ENCODE measurements at places on chromosomes 5 and 9.

DNA sequence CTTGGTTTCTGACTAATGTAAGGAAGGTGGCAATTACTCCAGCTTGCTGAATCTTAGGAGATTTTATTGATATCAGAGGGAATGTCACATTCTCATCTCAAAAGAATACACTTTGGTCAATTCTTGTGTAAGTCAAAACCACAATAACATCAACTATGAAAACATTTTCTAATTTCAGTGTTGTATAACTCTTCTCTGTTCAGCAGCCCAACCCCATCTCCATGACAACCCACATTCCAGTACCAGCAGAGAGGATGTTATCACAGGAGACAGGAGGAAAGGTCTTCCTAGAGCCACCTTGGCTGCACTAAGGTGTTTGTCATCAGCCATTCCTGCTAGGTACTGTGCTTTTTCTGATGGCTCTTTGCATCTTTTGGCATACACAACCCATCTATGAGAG lies 529.1 kb upstream of the BRINP1 start:
- no peak for DNase-seq

GRCh38 chr5:56763182-56763581 lies 52.2 kb upstream of the MAP3K1 start:
- DNase-seq: no peak

DNA sequence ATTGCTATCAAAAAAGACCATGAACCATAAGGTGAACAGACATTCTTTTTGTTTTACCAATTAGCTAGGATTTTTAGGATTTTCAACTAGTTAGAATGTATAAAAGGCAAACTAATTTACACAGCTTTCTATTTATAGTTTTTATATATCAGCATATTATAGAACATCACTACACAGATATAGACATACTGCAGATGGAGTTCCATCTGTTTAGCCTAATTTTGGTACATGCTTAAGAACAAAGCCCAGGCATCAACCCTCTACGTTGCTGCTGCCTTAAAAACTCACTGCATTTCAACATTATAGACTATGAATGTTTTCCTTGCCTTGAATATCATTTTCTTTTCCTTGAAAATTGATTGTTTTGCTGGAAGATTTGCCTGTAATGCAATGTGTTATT lies 2227.5 kb upstream of the C9orf72 start:
- no peak for DNase-seq

DNA sequence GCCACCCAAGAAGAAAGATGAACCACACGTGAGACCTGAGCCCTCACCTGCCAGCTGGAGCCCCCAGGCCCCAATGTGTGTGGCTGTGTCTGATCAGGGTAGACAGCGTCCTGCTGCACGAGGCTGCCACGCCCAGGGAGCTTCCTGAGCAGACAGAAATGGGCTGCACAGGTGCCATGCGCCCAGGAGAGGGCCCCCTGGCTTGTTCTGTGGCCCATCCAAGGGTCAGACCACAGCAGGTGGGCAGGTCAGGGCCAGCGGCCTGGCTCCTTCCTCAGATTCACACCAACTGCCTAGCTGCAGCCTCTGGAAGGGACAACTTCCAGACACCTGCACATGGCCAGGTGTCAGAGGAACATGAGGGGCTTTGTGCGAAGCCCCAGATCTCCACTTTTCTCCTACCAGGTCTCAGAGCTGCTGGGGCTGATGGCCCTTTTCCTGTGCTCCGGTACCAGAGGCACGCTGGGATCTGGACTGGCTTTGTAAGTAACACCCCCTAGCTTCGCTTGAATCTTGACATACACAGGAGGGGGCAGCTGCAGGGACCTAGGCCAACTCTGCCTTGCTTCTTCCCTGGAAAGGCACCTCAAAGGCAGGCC lies 10.8 kb downstream of the SARDH start:
- DNase-seq: no peak

DNA sequence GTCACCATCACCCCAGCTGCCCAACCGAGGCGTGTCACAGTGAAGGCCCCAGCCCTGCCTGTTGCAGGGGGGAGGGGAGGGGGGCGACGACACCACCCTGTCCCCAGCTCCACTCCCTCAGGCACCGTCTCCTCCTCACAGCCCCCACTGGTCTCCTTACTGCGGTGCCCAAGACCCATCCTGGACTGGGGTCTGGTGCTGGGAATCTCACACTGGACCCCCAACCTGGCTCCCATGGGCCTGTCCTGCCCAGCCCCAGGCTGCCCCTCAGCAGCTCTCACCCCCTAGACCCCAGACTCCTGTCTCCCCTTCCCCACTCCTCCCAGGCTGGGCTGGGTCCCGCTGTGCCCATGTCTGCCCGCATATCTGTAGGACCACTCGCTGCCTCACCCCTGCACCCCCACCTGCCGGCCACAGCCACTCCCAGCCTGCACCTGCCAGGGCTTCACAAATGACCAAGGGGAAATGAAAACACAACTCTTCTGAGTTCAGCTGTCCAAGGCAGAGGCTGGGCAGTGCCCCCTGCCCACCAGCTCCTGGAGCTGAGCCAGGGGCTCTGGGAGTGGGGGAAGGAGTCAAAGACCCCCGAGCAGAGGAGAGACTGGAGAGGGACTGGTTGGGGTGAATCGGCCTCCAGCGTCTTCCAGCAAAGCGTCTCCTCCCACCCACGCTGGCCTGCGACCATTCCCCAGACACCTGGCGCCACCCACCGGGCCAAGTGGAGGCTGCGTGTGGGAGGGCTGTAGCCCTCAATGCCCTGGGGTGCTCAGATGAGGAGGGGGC lies 32.6 kb upstream of the EGFL7 start:
- DNase-seq: no peak

DNA sequence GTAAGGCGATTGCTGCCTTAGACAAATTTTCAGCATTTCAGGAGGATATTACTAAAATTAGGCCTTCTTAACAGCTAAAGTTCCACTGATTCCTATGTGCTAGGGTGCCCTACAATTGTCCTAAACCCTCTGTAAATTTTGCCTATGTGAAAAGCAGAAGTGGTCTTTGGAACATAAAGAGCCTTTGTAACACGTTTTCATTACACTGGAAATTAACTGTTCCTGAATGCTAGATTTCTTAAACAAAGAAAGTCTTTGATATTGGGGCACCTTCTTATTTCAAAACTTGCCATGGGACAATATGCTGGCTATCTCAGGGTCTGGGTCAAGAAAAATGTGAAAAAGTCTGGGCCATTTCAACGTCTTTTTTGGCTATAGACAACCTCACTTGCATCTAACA lies 60.4 kb upstream of the MOCS2 start:
- DNase-seq: no peak

GRCh38 chr5:160419458-160420330 lies 813 bp upstream of the SLU7 start:
- DNase-seq: no peak

DNA sequence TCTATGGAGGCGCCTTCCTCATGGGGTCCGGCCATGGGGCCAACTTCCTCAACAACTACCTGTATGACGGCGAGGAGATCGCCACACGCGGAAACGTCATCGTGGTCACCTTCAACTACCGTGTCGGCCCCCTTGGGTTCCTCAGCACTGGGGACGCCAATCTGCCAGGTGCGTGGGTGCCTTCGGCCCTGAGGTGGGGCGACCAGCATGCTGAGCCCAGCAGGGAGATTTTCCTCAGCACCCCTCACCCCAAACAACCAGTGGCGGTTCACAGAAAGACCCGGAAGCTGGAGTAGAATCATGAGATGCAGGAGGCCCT lies 3.2 kb downstream of the CEL start:
- no peak for DNase-seq

GRCh38 chr5:50887889-50888633 lies 221.6 kb downstream of the PARP8 start:
- no peak for DNase-seq

- DNase-seq: no peak
These were observed 32.7 kb downstream of the PKD2L2 start for GRCh38 chr5:137921931-137922330.

DNA sequence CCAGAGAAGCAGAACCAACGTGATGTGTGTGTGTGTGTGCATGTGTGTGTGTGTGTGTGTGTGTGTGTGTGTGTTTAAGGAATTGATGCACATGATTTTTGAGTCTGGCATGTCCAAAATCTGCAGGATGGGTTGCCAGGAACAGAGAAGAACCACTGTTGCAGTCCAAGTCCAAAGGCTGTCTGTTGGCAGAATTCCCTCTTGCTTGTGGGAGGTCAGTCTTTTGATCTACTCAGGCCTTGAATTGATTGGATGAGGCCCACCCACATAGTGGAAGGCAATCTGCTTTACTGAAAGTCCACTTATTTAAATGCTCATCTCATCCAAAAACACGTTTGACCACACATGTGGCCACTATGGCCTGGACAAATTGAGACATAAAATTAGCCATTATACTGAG lies 11.4 kb upstream of the TSC1 start:
- DNase-seq: no peak

- no peak for DNase-seq
These were observed 218.6 kb downstream of the AUH start for GRCh38 chr9:91143162-91143561.

DNA sequence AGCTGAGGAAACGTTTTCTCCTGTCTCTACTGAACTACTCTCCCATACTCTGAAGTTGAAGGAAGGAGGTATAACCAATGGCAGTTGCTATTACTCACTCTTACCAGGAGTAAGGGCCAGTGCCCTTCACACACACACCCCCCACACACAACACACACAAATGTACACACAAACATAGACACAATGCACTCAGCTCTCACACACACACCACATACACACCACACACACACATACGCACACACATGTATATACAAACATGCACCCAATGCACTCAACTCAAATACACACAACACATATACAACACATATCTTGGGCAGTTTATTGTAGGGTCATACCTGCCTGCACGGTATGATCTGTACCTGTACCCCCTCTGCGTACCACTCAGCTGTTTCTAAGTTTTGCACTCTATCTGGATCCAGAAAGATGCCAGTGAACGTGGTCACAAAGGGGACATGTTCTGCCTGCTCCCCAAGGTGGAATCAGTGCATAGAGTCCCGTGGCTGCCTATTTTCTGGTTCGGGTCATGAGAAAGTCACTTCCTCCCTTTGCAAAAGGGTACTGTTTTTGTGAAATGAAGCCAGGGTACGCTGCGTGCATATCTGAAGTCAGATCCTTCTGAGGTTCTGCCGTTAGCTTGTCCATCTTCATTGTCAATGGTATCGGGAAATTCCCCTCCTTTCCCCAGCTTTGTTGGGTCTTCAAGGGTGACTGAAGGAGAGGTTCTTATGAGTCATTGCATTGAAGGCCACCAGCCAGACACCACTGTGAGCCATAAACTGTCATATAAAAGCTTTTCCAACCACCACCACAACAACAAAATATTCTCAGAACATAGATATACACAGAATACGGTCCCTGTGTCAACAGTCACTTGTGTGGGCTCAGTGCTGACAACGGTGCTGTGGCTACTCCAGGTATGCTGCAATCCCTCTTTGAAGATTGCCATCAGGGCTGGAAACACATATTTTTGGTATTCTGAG lies 131.9 kb downstream of the UGCG start:
- DNase-seq: no peak

- no peak for DNase-seq
These were observed 32.4 kb upstream of the CYFIP2 start for GRCh38 chr5:157233515-157233914.

GRCh38 chr9:74554751-74555419 lies 57.8 kb downstream of the RORB start:
- DNase-seq: no peak

GRCh38 chr9:129064499-129064908 lies 16.4 kb upstream of the DOLPP1 start:
- DNase-seq: no peak

All from NCI-H1417 treated with DMSO at 0.1 percent for 48 hours (cell line).